Stimulated activated CD8-positive, alpha-beta memory T cell treated with anti-CD3 and anti-CD28 coated beads, Interleukin-7, amount 100 ng/mL, for 4 hours (primary cell): ENCODE measurements at places on chromosomes 5 and 9.

DNA sequence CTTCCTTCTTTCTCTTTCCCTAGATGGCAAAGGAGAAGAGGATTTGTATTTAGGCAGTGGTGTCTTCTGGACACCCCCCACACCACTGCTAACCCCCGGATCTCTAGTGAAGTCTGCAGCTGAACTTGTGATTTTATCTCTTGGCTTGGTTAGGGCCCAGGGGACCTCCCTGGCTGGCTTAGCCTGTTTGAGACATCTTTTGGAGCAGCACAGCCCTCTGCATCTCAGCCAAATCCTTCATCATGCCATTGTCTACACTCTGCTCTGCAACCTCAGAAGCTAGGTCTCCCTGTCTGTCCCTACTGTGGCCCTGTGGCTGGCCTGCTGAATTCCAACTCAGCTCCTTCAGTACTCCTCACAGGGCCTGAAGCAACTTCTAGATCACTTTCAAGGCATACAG, 81.7 kb downstream of the MUSK start:
- DNase-seq = no peak

DNA sequence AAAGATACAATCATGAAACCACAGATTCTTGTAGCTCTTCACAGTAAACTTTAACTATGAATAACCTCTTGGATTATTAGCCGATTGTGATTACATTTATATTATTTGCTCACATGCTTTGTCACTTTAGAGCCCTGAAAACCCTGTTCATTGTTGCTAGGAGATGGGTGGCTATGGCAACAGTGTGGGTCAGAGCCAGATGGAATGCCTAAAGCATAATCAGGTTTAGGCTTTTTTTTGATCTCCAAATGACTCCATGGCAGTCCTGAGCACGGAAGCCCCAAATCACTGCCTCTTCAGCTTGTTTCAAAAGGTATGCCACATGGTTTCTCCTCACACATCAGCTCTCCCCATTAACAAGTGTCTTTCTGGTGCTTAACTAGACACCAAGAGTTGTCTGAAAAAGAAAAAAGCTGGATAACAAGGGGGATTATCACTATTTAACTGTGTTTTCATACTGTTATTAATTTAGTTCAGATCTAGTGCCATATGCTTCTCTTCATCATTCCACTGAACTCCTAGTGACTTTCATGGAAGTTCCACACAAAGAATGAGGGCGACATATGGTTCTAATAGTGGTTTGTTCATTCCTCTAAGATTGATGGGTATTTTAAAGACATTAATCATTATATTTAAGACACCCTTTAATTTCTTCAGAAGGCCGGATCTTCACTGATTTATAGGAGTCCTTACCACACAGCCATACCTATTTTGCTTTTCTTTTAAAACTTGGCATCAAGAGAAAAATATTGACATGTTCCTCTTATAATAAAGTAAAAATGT, 88.8 kb upstream of the PAM start:
- no peak for DNase-seq

DNA sequence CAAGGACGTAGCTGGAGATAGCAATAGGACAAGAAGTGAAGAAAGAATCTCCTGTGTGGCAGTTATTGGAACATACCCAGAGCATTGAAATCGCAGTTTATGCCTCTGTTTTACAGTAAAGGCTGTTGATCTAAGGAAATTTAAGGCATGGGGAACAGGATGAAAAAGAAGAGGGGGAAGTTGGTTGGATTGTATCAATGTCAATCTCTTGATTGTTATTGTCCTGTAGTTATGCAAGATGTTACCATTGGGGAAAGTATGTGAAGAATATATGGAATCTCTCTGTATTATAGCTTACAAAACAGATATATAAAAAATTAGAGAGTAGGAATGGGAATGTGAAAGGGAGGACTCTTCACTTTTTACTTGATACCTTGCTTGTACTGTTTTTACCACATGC, 195.6 kb upstream of the NREP start:
- DNase-seq = no peak

- DNase-seq = no peak
These were observed 747 bp downstream of the LRSAM1 start for GRCh38 chr9:127451858-127452656.

DNA sequence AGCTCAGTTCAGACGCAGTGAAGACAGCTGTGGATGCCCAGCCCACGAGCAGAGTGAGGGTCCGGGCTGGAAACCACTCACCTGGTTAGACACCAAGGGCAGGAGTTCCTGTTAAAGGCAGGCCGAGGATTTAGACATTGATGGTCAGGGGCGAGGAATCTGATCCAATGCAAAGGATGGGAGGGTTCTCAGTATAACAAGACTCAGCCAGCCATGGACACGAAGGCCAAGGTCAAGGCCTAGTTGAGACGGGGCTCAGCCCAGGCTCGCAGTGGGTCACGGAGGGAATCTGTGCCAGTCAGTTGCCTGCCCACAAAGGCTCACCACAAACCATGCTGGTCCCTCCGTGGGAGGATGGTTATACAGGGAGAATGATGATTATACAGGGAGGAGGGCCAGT, 63.3 kb upstream of the FCN1 start:
- DNase-seq = no peak

GRCh38 chr9:103397868-103398600, 402.9 kb downstream of the CYLC2 start:
- DNase-seq = no peak

GRCh38 chr9:87327575-87328125, 170.0 kb upstream of the DAPK1 start:
- no peak for DNase-seq

GRCh38 chr5:135977375-135977928, 22.7 kb upstream of the LECT2 start:
- no peak for DNase-seq

- DNase-seq = no peak
These were observed 323.7 kb downstream of the ADAMTS6 start for GRCh38 chr5:65157906-65158603.

DNA sequence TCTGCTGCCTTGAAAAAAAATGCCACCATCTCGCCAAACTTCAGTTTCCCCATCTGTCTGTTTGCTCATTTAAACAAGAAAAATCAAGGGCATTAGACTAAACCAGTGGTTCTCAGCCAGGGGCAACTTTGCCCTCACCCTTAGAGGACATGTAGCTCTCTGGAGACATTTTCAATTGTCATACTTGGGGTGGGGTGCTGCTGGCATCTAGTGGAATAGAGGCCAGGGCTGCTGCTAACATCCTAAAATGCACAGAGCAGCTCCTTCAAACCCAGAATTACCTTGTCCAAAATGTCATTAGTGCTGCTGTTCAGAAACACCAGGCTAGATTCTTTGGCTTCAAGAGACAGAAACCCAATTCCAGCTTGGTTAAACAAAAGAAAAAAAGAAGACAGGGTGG, 71.1 kb upstream of the FOXE1 start:
- no peak for DNase-seq

GRCh38 chr9:125998837-125999503, 251.8 kb downstream of the PBX3 start:
- no peak for DNase-seq

DNA sequence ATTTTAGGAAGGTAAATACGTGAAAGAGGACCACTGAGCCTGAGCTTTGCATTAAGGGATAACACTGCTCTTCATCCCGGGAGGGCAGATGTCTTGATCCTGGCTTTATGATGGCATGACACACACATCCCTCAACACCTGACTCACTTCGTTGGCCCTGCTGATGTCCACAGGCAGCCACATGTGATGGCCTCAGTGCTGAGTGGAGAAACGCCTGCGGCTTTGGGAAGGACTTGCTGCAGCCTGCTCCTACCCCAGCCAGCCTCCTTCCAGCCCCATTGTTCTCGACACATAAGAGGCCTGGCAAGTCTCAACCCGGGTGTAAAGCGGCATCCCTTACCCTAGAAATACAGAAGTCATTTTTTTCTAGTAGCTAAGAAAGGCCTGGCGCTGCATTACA, 169.0 kb downstream of the SYK start:
- DNase-seq = no peak

DNA sequence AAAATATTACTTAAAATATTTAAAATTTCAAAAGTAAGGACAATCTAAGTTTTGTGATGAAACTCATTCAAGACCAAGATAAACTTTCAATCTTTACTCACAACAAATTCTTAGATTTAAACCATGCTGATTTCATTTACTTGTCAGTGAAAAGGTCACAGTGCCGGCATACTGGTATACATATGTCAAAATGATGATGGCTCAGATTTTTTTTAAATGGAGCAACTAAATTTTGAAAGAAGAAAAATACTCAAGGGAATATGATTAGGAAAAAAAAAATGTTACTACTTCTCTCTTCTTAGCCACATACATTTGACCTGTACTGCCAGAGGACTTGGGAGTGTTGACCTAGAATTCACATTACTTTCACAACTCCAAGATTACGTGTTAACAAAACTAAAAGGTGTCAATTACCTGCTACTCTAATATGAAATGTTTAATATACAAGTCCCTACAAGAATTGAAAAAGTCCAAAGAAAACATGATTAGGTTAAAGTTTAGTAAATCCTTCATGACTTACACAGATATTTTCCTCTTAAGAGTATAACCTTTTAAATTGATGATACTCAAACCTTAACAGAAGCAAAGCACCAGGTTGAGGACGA, 4.6 kb downstream of the EFNA5 start:
- DNase-seq = no peak

DNA sequence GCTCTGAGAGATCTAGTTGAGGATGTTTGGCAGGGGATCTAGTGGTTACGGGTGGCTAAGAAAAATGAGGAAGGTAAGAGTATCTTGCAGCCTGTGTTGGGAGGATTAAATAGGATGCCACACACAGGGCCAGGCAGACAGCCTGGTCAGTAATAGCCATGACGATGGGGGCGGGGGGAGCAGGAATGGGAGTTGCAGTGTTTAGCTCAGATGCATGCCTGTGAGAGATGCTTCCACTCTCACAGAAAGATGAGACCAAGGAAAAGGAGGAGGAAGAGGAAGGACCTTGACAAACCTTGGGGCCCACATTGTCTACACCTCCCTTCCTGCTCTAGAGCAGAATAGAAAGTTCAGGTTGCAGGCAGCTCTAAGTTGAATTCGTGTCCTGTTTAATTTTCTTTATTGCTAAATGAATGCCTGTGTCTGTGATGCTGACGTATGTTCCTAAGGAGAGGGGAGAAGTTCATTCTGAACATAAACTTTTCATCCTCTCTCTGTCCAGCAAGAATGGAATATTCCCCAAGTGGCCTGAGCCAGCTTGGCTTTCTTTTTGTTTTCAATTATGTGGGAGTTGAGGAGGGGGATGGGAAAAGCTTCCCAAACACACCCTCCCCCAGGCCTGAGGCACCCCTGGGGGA, 28.7 kb downstream of the TGFBI start:
- DNase-seq = no peak

GRCh38 chr9:4855841-4856240, 63.1 kb downstream of the RCL1 start:
- no peak for DNase-seq

DNA sequence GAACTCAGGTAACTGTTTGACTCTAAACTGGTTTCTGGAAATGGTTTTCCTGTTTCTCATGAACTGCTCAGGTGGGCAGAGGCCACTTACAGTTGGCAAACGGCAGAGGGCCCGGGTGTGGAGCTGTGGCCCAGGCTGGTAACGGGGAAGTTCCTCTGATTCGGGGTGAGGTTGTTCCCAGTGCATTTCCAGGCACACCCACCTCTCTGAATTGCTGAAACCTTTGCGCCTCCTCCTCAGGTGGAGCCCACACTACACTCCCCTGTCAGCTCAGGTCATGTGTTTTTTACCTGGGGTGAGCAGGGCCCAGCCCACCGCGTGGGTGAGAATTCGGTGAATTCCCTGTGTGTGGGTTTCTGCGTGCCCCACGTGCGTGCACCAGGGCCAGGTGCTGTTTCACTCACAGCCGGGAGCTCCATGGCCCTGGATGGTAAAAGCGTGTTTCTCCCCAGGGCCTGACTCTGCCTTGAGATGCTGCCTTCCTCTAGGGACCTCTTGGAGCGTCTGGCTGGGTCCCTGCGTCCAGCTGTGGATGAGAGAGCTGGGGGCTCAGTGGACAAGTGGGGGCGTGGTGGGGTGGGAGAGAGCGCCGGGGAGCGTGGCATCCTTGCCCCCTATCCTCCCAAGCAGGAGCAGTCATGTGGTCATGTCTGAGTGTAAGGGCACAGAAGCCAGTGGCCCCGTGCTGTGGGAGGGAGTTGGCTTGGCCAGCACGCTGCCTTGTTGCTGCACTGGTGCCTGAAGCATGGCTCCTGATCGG, 33.5 kb upstream of the LPCAT1 start:
- no peak for DNase-seq

DNA sequence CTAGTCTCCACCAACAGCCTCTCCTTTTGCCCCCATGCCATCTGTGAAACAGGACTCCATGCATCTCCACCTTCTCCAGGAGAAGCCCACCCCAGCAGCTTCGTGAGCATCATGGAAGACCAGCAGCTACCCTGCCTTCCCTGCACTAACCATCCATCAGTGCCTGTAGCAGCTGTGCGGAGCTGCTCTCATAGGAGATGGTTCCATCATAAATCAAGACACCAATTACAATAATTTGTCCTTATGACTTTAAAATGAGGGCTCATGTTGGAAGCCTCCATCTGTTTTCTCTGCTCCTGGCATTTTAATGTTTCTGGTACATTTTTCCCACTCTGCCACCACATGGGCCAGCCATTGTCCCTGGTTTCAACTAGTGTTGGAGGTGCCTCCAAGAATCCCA, 69.9 kb downstream of the FGF1 start:
- DNase-seq = no peak

DNA sequence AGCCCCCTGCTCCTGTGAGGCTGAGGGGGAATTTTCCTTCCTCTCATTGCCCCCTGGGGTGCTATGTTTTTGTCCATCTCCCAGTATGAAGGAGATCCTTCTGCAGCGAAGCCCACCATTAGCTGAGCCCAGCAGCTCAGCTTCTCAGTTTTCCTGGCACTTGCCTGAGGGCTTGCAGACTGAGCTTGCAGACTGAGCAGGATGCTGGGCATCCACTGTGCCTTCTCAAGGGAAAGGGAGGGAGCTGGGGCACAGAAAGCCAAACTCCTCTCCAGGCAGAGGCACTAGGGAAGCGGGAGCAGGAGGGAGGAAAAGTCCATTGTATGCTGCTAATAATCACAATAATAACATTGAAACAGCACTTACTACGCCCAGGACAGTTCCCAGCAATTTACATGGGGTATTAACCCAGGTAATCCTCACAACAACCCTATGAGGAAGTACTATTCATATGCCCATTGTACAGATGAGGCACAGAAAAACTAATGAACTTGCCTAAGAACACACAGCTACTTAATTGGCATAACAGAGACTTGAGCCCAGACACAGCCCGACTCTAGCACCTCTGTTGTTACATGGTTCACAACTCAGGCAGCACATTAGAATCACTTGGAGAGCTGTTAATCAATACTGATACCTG, 86.9 kb upstream of the SSBP2 start:
- DNase-seq = no peak

DNA sequence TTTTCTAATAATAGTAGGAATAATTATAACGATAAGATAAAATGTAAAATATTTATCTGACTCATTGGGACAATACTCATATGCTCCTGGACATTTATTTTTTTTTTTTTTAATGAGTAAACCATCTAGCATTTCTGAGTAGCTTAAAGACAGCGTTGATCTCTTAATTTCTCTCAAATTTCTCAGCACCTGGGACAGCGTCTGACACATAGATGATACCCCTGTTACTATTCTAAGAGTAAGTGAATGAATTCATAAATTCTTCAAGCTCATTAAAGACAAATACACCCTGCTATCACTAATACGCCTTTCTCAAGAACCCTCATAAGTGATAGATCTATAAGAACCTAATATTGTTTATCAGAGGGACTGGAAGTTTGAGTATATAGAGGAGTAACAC, 12.0 kb upstream of the HTR4 start:
- no peak for DNase-seq

- no peak for DNase-seq
These were observed 102.3 kb upstream of the LARP1 start for GRCh38 chr5:154652746-154653417.
